ENCODE measurements at places on chromosomes 11 and 22.
A peak's percentile ranks its signal among the peaks of the same experiment; 100 is the strongest.

- DNase-seq: peak; percentile 59
Observed at GRCh38 chr11:107017433-107018218, 650 bp downstream of the GUCY1A2 start.

DNA sequence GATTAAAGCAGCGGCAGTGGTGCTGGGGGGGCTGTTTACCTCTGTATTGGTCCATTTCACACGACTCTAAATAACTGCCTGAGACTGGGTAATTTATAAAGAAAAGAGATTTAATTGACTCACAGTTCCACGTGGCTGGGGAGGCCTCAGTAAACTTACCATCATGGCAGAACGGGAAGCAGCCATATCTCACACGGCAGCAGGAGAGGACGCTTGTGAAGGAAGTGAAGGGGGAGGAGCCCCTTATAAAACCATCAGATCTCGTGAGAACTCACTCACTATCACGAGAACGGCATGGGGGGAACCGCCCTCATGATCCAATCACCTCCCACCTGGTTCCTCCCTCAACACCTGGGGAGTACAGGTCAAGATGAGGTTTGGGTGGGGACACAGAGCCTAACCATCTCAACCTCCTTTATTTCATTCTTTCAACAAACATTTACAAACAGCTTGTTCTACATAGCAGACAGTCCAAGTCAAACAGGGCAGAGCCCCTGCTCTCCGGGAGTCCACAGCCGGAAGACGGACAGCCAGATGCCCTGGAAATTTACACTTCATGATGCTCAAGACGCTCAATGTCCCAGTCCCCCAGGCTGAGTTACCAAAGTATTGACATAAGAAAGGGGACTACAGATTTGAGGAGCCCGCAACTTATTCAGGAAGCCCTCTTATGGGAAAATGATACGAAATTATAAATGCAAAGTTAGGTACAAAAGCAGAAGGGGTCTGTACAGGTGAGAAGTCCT, 26.3 kb upstream of the HMGXB4 start:
- no peak for DNase-seq

DNA sequence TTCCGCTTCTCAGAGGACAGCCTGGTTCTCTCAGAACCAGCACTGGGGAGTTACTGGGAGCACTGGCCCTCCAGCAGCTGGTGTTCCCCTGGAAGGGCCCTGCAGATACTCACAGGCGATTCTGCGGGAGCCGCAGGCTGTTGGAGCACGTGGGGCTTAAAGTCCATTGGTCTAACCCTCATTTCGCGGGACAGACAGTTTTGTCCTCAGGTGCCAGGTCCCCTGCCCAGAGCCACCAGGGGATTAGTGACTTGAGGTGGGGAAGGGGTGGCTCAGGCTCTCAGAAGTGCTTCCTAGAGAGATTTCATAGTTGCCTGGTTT, 53.9 kb downstream of the CACNA1I start:
- DNase-seq: no peak

GRCh38 chr11:109383306-109383705, 38.7 kb upstream of the C11orf87 start:
- DNase-seq: no peak

DNA sequence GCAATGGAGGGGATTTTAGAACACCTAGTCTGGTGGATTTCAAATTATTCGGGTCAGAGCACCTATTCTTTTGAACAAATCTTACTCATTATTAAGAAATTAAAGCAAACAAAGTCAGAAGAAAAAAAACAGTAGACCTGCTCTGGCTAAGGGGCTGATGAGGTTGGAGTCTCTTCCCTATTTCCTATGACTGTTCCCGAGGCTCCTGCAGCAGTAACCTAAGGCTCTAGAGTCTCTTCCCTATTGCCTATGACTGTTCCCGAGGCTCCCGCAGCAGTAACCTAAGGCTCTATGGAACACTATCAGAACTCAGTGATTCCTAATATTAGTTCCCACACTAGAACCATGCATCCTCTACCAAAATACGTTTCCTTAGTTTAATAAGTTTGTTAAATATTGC, 607.9 kb downstream of the NTM start:
- no peak for DNase-seq

DNA sequence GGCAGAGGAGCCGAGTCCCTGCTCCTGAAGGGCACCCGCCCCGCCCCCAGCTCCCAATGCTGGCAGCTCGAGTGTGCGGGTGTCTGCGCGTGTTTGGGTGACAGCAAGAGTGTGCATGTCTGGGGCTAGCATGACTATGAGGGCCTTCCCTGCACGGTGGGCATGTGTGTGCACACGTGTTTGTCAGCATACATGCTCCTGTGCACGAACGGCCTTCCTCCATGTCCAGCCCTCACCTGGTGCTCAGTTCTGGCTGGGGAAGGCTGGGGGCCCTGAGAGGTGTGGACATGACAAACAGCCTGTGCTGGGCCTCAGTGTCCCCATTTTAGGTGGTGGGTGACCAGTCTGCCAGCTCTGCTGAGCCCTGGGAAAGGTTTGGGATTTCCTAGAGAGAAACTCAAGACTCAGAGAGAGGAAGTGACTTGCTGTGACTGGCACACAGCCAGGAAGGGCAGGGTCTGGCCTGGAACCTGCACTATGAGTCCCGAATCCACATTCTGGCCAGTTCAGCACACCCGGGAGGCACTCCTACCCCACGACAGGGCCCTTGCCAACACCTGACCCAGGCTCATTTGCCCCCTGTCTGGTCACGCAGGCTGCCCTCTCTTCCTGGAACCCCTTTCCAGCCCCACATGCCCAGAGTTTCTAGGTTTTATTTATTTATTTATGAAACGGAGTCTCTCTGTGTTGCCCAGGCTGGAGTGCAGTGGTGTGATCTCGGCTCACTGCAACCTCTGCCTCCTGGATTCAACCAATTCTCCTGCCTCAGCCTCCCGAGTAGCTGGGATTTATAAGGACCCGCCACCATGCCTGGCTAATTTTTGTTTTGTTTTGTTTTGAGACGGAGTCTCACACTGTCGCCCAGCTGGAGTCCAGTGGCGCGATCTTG, 3.3 kb upstream of the SHISA8 start:
- DNase-seq: no peak

- no peak for DNase-seq
Observed at GRCh38 chr11:967995-968751, 42.5 kb downstream of the AP2A2 start.

GRCh38 chr22:48585916-48586798, 1241.5 kb downstream of the BRD1 start:
- no peak for DNase-seq

DNA sequence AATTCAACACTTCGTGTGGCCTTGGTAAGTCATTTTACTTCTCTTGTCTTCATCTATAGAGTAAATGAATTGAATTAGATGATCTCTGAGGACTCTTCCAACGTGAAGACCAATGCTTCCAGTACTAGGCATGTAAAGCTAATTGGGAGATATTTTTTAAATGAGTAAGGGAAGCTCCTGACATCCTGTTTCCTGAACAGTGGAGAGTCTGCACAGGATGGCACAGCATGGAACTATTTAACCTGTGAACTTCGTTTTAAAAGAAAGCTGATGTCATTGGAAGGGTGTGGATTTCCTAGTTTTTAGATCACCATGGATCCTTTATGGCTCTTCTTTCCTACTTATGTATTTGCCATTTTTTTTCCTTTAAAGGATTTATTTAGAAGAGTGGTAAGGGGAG, 48.4 kb upstream of the HSD17B12 start:
- DNase-seq: no peak

DNA sequence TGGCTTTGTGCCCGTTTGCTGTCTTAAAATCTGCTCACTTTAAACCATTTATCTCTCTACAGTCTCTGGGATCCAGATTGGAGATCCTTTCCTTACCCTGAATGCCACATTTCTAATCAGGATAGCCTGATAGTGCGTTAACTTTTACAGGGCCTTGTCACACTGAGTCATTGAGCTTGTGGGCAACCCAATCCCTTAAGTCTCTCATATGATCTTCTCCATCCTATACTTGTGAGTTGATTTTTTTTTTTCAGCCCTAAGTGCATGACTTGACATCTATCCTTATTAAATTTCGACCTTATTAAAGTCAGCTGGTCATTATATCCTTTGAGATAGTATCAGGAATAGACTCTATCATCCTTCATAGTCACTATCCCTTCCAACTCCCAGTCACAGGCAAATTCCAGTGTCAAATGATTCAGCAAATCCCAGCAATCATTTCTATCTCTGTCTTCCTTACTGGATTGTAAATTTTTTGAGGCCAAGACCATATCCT, 57.7 kb downstream of the TEAD1 start:
- DNase-seq: no peak

DNA sequence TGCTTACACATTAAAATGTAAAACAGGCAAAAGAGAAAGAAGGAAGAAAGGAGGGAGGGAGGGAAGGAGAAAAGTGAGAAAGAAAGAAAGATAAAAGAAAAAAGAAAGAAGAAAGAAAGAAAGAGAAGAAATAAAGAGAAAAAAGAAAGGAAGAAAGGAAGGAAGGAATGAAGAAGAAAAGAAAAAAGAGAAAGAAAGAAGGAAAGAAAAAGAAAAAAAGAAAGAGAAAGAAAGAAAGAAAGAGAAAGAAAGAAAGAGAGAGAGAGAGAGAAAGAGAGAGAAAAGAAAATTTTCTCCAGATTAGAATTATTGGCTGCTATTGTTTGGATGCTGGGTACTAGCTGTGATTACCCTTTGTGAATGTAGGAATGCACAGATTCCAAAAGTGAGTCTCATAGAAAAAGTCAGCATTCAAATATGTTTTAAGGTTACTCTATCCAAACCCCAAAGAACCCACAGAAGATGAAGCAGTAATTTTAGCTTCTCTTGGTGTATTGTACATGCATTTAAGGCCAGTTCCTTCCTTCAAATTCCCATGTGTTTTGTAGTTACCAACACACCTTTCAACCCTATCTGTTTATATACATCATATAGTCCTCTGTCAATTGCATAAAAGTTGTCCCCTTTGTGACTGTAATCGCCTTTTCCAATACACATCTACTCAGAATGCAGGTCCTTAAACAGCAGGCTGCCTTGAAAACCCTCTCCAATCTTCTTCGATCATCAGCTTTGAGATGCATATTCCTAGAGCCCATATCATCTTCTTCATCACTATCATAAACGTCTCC, 789 bp upstream of the FAM111A start:
- no peak for DNase-seq

GRCh38 chr11:101723371-101723770, 139.6 kb upstream of the TRPC6 start:
- DNase-seq: no peak

DNA sequence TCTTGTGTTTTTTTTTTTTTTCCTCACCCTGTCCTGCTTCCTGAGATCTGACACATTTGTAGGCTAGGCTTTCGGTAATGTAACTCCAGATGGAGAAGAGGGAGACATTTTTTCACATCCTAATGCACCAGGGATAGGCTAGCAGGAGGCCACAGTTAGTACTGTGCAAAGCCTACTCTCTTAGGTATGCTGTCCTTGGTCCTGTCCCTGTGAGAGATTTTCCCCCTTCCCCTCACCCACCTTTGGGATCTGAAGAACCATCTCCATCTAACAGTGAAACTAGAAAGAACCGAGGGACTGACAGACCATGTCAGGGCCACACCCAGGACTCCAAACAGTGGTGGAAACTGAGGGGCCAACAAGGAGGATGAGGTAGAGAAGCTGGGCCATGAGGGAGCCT, 29.2 kb downstream of the ADAMTS8 start:
- no peak for DNase-seq

All from occipital lobe (tissue), 3 donors.